ENCODE measurements at places on chromosomes 6 and 20.

DNA sequence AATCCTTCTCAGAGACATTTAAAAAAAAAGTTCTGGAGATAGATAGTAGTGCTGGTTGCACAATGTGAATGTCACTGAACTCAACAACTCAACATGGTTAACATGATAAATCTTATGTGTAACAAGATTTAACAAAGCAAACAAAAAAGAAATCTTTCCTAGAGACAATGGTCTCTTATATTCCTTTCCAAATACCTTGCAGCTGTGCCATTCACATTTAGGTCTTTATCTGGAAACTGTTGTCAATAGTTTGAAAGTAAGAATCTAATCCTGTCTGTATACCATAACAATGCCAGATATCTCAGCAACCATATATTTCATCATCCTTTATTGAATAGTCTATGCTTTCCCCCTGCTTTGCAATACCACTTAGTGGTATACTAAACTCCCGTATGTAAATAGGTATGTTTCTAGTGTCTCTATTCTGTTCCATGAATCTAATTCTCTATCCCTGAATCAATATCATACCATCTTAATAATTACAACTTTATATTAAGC, 2.1 kb downstream of the SERAC1 start:
- DNase-seq: no peak

DNA sequence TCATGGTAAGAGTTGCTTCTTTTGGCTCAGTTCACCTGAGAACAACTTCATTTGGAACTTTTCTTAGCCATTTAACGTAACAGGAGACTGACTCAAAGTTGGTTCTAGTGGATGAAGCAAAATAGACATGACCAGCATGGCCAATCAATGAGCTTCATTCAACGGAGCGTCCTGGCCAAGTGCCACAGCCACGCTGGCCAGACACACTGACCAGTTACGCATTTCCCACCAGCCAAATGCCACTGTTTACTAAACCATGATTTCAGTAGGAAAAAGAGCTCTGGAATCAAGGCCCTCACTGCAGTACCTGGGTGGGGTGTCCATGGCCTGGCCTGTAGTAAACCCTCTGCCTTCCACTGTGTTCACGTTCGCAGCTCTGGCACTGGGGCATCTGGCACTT, 80.4 kb downstream of the POPDC3 start:
- no peak for DNase-seq

GRCh38 chr20:50980851-50981713, 22.5 kb downstream of the MOCS3 start:
- DNase-seq: no peak

- DNase-seq: no peak
These were observed 22.9 kb downstream of the CNBD2 start for GRCh38 chr20:35991142-35991771.

DNA sequence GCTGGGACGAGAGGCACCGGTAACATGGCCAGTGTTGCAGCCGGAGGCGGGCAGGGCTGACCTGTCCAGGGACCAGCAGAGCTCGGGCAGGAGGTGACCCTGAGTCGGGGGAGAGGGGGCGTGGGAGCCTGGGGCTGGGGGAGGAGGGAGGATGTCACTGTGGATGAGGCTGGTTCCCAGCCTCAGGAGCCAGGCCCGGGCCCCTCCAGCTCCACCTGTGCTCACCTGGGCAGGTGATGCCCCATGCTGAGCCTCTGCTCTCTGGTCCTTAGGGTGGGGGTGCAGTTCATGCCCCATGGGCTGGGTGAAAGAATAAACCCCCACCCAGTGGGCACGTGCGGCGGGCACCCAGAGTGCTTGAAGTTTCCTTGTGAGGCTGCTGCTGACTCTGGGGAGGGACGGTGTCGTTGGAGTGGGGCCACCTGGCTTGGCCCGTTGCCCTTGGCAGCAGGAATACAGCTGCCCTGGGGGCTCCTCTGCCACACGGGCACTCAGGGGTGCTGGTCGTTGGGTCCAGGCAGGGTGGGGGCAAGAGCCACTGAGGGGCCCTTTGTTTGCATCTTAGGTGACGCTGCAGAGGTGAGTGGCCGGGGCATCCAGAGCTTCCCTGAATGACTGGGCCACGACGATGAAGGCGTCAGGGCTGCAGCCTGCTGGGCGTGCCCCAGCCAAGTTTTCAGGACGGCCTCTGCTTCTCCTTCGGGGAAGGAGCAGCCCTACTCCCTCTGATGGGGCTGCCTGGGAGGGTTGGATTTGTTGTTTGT, 24.7 kb upstream of the BHLHE23 start:
- DNase-seq: no peak

- no peak for DNase-seq
These were observed 104.1 kb downstream of the SYNDIG1 start for GRCh38 chr20:24573557-24573956.

- DNase-seq: no peak
These were observed 197.4 kb upstream of the KCNG1 start for GRCh38 chr20:51220293-51220706.

GRCh38 chr6:122392564-122393350, 6.7 kb upstream of the HSF2 start:
- no peak for DNase-seq

DNA sequence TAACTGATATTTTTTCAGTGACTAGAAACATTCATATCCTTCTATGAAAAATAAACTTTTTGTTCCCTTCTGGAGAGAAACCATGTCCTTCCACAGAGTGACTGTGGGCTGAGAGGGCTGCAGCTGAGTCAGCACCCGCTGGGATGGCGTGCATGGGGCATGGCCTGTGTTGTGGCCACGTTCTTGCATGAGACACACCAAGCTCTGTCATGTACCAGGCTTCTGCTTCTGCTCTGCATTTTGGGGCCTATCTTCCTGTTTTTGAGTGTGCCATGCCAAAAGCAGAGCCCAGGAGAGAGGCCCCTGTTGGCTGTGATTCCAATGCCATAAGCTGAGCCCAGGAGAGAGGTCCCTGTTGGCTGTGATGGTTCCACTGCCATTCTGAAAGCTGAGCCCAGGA, 10.8 kb downstream of the APMAP start:
- DNase-seq: no peak

GRCh38 chr6:88236612-88237360, 70.6 kb upstream of the CNR1 start:
- no peak for DNase-seq

- no peak for DNase-seq
These were observed 143.6 kb upstream of the STXBP5 start for GRCh38 chr6:147060636-147061035.
